ENCODE measurements at places on chromosomes 2 and 18.

GRCh38 chr2:168639441-168639898 lies 163.0 kb upstream of the NOSTRIN start:
- no peak for DNase-seq

- no peak for DNase-seq
These were observed 223.3 kb upstream of the STON1 start for GRCh38 chr2:48306409-48307284.

DNA sequence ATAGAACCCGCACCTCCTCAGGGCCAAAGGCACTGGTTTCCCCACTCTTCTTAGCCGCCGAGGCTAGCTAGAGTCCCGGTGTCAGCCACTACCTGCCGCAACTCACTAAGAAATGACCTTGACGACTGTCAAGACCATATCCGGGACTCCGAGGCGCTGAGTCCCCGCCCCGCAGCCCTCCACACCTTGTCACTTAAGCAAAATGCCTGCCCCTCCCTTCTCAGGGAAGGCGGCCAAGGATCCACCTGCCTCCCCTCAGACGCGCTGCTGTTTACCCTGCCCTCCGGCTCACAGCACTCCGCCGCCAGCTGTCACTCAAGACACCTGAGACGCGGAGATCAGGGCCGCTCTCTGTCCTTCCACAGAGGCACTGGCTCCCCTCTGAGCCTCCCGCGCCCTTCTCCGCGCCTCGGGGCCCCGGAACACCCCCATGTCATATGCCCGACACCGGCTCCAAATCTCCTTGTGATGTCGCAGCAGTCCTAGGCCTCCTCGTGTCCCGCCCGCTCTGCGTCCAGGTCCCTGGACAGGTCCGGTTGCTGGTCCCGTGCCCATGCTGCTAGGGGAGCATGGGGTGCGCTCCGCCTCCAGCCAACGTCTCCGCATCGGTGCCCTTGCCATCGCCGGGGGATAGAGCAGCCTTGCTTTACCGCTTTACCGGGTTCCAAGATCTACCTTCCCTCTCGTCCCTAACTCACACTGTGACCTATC lies 32.5 kb upstream of the REG3G start:
- DNase-seq: no peak

DNA sequence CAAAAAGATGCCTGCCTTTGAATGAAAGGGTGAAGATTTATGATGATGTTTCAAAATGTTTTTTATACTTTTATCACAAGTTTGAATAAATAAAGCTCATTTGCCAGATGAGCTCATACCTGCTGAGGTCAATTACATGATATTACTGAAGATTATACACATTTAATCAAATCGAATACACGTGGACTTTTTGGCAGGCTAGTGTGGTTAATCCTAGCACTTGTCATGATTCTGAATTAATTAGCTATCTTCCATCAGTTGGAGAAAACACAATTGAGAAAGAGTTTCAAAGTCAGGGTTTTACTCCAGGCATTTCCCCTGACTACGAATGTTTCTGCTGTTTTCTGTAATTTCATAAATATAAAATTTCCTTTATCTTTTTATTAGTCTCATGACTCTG lies 54.4 kb downstream of the LRPPRC start:
- DNase-seq: no peak

DNA sequence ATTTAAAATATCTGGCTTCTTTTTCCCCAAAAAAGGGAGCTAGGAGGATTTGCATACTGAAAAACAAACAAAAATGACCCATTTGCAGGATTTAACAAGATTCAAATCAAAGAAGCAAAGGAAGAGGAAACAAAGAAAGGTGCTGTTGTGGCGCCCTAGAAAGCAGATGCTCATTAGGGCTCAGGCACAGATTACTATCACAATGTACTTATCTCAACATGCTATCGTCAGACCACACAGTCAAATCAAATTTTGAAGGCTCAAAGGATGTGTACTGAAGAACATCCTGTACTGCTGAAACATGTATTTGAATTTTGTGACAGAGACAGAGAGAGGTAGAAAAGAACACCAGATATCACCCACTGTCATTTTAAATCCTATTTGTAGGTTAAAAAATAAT lies 10.9 kb downstream of the RBMS1 start:
- DNase-seq: no peak

- DNase-seq: no peak
These were observed 23.9 kb downstream of the PMAIP1 start for GRCh38 chr18:59923539-59924196.

DNA sequence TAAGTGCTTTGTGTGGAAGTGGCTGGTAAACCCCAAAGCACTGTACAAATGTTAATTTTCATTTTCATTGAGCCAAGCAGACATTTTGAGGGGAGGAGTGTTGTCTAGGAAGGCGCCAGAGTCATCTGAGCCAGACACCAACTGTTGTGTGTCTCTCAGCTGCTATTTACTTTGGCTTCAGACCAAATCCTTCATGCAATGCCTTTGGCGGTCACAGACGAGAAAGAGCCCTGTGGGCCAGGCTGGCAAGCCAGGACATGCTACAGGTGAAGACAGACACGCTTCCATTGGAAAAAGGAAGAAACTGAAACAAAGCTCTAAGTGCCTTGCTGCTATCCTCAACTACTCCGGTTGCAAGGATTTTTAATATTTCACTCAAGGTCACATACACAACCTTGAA lies 115.4 kb upstream of the CDC42EP3 start:
- DNase-seq: no peak

- no peak for DNase-seq
These were observed 129.7 kb downstream of the PHLPP1 start for GRCh38 chr18:62844850-62845643.

DNA sequence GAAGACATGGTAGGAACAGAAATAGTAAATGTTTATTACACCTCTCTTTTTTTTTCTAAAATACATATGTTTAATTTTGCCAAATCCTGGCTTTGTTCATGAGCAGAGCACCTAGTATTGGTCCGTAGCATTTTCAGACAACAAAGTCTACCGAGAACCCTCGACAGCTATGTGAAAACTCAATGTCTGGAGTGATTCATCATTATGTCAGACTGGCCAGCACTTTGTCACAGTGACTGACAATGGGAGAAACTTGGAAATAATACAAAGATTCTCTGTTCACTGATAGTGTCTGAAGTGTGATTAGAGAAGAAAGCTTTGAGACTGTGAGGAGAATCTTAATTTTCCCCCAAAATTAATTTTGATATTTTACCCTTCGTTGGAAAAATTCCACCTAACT lies 143.0 kb downstream of the HNMT start:
- no peak for DNase-seq

- no peak for DNase-seq
These were observed 32.7 kb downstream of the NLRC4 start for GRCh38 chr2:32231959-32232358.

- no peak for DNase-seq
These were observed 180.9 kb downstream of the TRABD2A start for GRCh38 chr2:84700006-84700405.

GRCh38 chr18:43830947-43831346 lies 553.7 kb upstream of the SYT4 start:
- no peak for DNase-seq

GRCh38 chr2:239753401-239753837 lies 271.7 kb downstream of the NDUFA10 start:
- no peak for DNase-seq

GRCh38 chr2:55010915-55011314 lies 39.3 kb downstream of the RTN4 start:
- no peak for DNase-seq

GRCh38 chr18:2906704-2907549 lies 60.1 kb downstream of the EMILIN2 start:
- no peak for DNase-seq

GRCh38 chr18:13445241-13445897 lies 226.8 kb downstream of the LDLRAD4 start:
- DNase-seq: no peak

- no peak for DNase-seq
These were observed 49.0 kb upstream of the DSG1 start for GRCh38 chr18:31268985-31269406.

Measured in stimulated activated CD4-positive, alpha-beta T cell treated with anti-CD3 and anti-CD28 coated beads, TNF-alpha, amount 100 ng/mL, for 1 hour (primary cell).